NCI-H1105 treated with DMSO at 0.1 percent for 48 hours (cell line): ENCODE measurements at places on chromosomes 11 and 22.

GRCh38 chr22:36286096-36286957 lies 33.4 kb downstream of the APOL1 start:
- peak; percentile 29 for DNase-seq

- DNase-seq: no peak
These were observed 3.8 kb upstream of the TM7SF2 start for GRCh38 chr11:65107751-65108468.

DNA sequence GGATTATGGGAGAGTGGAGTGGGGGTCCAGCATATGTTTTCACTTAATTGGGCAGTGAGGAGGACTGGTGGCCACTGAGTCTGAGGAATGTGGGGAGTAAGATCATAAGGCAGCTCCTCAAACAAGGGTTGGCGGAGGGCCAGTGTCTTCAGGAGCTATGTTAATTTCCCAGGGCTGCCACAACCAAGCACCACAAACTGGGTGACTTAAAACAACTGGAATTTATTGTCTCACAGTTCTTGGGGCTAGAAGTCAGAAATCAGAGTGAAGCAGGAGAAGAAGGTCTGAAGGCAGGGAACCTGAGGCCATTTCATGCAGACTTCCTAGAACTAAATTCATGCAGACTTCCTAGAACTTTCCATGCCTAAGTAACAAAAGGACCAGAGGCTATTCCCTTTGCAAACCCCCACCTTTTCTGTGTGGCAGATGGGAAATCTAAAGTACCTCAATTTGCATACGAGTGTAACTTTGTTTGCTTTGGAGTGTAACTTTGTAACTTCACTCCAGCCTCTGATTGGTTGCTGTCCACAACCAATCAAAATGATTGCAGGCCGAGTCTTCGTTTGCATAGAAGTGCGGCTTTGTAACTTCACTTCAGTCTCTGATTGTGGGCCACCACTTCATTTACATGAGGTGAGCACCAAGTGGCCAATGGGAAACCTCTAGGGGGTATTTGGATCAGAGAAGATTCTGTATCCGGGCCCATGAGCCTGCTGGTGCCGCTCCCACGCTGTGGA lies 50.5 kb upstream of the ZBED5 start:
- DNase-seq: no peak

- DNase-seq: no peak
These were observed 5.4 kb upstream of the FTH1 start for GRCh38 chr11:61972672-61973475.

- no peak for DNase-seq
These were observed 23.5 kb downstream of the TP53AIP1 start for GRCh38 chr11:128919216-128919615.

- no peak for DNase-seq
These were observed 73.2 kb upstream of the NUP50 start for GRCh38 chr22:45090497-45090910.

- DNase-seq: no peak
These were observed 30.4 kb downstream of the RTN4R start for GRCh38 chr22:20237480-20238440.

DNA sequence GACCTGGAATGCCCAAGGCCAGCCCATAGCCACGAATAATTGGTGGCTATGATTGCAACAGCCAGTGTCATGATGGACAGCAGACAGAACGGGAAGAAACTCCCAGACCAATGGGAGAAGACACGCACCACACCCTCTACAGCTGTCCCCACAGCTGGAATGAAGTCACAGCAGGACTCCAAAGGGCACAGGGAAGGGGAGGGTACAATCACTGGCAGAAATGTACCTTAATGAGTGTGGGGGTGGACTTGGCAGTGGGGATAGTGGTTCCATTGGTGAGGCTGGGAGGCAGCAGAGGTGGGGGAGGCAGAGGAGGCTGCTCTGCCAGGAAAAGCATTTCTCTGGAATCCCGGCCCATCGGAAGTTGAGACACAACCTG lies 52.9 kb downstream of the SGSM3 start:
- no peak for DNase-seq

GRCh38 chr22:41523464-41524221 lies 20.6 kb downstream of the POLR3H start:
- DNase-seq: no peak

- DNase-seq: no peak
These were observed 378.8 kb downstream of the DYNC2H1 start for GRCh38 chr11:103488031-103488461.

GRCh38 chr11:10272132-10272531 lies 21.9 kb downstream of the SBF2 start:
- DNase-seq: no peak

DNA sequence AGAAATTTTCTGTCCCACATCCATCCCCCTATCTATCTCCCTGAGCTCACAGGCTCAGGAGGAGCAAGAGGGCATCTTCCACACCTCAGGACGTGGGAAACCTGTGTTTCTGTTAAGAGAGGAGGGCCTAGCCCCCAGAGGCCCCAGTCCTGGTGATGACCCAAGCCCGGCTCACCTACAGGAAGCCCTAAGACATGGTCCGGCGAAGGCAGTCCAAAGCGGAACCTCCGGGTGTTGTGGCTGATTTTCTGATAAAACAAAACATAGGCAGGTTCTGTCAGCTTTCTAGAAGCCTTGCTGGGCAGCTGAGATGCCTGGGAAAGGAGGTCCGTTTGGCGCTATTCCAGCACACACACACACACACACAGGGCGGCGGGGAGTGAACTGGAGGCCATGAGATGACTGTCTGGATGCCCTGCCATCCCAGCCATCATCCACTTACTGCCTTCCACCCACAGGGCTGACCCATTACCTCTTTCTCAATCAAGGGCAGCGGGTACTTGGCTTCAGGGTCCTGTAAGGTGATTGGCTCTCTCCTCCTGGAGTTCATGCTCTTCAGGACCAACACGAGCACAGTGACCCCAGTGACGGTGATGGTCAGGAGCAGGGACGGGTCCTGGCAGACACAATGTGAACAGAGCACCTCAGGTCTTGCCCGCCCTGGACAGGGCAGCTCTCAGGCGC lies 882 bp downstream of the CYB5R2 start:
- DNase-seq: no peak
